Right cardiac atrium (tissue), 5 donors: ENCODE measurements at places on chromosomes 16 and 17. TPM values are rescaled to one million over a fixed set of nuclear protein-coding genes. Genes with fewer than 3 reads are reported as not detected.
A peak's percentile ranks its signal among the peaks of the same experiment; 100 is the strongest.

DNA sequence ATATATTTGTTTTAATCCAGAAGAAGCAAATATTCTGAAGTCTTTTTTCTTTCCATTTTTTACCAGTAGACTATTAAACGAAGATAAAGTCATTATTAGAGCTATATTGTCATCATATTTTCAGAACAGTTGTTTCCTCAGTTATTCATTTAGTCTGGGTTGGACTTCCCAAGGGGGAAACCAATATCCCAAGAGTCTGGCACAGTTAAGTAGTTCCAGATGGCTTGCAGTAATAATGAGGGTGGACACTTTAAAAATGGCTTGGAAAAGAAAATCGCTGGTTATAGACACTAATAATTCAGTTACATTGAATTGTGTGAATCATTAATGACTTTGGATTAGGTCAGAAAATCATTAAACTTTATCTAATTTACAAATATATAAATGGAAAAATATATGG lies 3.9 kb downstream of the PPM1E start:
- no peak for DNase-seq

GRCh38 chr16:68084504-68085258 lies 489 bp upstream of the NFATC3 start:
- DNase-seq, result peak; percentile 97

GRCh38 chr17:43577664-43578403 lies 31.7 kb upstream of the ETV4 start:
- no peak for DNase-seq

- DNase-seq, result no peak
Measured at GRCh38 chr16:71708696-71709095, 15.8 kb downstream of the PHLPP2 start.

Gene FNDC8
- not detected for total RNA-seq
